Stimulated activated CD4-positive, alpha-beta T cell treated with anti-CD3 and anti-CD28 coated beads, TNF-alpha, amount 100 ng/mL, for 1 hour (primary cell): ENCODE measurements at places on chromosomes 7 and 10.

DNA sequence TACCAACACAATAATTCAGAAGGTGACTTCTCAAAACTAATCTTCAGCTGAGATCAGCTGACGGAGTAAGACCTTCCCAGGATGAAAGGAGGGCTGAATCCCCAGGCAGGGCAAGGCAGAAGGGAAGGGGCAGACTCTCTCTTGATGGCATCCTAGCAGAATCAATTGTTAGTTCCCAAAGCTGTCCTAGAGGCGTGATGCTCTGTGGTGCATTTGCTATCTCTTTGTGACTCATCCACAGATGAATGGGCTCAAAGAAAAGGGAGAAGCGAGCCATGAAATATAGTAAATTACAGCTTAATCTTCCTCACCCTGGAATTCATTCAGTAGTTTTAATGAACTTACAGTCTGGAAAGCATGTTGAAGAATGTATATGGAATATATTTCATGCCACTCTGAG is 37.2 kb downstream of the PDE1C start:
- DNase-seq: no peak

DNA sequence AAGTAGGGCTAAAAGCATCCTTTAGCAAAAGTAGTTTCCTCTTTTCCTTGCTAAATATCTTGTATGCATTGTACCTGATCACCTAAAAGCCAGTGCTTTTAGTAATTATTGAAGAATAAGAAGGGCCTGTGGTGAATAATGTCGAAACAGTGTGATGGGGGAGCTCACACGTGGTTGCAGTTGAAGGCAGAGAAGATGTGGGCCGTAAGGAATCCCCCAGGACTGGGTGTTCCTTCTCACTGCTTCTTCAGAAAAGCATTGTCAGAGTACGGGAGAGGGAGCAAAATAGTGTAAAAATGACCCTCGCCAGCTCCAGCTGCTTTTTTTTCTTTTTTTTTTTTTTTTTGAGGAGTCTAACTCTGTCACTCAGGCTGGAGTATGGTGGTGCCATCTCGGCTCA is 201.1 kb downstream of the NSUN6 start:
- DNase-seq: no peak

DNA sequence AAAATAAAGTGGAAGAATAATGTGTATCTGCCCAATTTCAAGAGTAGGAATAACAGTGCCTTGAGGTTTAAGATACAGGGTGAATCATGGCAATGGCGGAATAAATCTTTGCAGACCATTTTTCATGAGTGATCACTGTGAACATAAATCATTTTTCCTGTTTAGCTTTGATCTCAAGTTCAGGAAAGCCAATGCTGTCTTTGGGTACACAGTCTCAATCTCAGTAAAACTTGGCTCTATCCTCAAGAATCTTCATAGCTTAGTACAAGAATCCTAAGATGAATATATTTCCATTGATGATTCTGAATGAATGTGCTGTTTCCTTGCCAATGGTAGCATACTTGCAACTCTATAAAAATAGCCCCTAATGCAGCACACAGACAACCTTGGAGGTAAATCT is 6.8 kb downstream of the NAMPT start:
- DNase-seq: no peak

- DNase-seq: no peak
These were observed 329.8 kb downstream of the PLXDC2 start for GRCh38 chr10:20146004-20146403.

DNA sequence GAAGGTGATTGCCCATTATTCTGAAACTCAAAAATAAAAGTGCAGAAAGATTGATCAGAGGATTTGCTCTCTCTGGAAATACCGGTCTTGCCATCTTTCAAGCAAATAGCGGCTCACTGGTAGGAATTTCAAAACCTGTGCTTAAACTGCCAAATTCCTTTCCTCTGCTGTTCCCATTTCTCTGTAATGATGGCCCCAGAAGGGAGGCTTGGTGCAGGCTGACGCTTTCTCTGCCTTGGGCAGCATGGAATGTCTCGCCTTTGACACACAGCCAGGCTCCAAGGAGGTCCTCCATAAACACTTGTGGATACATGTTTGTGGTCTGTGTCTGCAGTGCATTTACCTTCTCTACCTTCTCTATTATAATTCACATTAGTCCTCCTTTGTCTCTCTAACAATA is 146.8 kb downstream of the HIBADH start:
- no peak for DNase-seq

DNA sequence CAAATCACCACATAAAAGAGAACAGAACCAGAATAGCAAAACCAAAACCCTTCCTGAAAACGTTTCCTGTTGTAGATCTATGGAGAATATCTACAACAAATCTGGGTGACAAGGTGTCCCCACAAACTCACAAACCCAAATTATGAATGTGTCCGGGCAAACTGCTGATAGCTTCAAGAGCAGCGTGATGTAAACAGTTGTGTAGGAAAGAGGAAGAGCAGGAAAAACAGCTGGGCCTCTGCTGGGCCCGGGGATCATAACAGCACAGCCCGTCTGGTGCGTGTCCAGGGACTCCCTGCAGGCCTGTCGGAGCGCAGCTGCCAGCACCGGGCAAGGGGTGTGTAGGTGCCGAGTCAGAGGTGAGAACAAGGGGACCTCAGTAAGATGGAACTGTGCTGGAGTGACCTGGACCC is 53.7 kb downstream of the KCNH2 start:
- no peak for DNase-seq

DNA sequence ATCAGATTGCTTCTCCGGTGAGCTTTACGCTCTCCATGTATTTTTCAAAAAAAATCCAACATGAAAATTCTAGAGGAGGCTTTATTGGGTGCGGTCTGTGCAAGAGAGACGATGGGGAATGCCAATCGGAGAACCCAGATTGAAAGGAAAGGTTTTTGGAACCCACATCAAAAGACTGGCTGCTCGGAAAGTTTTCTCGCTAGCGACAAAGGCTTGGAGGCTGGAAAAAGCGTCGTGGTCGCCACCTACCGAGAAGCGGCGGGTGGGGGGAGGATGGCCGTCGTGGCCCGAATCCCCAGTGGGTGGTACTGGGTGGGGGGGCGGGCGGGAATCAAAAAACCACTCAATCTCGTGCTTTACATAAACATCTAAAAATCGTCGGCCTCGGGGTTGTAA is 1.1 kb upstream of the GTF2I start:
- peak; percentile 45 for DNase-seq

- DNase-seq: no peak
These were observed 438.1 kb upstream of the NRP1 start for GRCh38 chr10:33772370-33773252.

DNA sequence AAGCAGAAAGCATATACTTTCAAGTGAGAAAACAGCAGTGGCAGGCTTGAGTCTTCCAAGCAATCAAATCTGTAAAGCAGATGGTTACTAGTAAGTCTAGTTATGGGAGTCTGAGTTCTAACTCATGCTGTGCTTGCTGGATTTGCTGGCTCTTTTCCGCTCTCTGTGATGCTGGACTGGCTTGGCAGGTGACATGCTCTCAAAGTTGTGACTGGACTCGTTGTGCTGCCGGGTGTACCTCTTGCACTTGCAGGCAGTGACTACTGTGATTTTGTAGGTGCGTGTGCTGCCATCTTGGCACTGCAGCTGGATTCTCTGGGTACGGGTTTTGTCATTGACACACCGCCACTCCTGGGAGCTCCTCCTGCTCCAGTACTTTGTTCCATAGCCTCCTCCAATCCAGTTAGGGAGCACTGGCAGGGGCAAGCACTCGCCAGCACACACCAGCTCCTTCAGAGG is 3.1 kb downstream of the SOSTDC1 start:
- DNase-seq: no peak

GRCh38 chr7:34044734-34045353 is 139.5 kb downstream of the BMPER start:
- no peak for DNase-seq

GRCh38 chr7:27999829-28000228 is 180.8 kb downstream of the JAZF1 start:
- no peak for DNase-seq

- no peak for DNase-seq
These were observed 17.1 kb downstream of the SLC26A3 start for GRCh38 chr7:107785926-107786325.

- peak; percentile 44 for DNase-seq
These were observed 1.5 kb downstream of the CDK13 start for GRCh38 chr7:39951226-39952194.

DNA sequence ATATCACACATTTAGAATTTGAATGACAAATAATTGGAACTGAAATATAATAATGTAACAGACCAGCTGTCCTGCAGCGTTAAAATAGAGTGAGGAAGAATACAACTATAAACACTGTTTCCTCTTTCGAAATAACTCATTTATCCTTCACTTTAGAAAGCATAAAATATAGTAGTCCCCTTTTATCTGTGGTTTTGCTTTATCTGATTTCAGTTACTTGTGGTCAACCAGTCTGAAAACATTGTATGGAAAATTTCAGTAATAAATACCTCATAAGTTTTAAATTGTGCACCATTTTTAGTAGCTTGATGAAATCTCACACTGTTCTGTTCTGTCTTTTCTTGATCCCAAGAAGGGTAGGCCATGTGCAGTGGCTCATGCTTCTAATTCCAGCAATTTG is 31.7 kb downstream of the POLR1F start:
- DNase-seq: no peak

- DNase-seq: no peak
These were observed 125.7 kb downstream of the CD36 start for GRCh38 chr7:80764132-80764531.

DNA sequence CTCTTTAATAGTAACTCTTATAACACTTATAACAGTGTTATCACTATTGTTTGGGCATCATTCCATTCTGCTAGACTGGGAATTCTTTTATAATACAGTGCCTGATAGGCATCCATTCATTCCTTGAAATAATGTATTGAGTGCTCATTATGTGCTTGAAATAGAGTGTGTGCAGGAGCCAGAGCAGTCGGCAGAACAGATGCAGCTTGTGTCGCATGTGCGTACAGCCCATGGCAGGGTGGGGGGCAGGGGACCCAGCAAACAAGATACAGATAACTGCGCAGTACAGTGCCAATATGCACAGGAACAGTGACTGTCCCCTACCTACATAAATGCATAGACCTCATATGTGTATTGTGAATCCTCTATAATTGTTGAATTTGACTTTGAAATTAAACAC is 99.3 kb downstream of the KAT6B start:
- no peak for DNase-seq

GRCh38 chr10:27143686-27144085 is 10.5 kb downstream of the YME1L1 start:
- no peak for DNase-seq

DNA sequence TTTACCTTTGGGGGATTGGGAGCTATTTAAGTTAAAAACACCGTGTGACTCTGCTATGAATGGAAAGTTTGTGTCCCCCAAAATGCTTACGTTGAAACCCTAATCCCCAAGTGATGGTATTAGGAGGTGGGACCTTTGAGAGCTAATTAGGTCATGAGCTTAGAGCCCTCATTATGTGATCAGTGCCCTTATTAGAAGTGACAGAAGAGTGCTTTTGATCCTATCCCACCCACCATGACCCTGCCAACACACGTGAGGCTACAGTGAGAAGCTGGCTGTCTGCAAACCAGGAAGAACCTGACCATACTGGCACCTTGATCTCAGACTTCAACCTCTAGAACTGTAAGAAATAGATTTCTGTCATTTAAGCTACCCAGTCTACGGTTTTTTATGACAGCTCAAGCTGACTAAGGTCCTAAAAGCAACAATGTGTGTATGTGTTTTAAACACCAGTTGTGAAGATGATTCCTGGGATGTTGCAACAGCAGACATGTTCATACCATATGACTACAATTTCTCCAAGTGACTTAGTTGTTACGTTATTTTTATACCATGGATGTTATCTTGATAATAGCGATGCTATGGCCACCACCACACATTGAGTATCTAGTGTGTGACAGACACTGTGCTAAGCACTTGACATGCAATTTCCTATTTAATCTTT is 124.4 kb downstream of the PIP4K2A start:
- DNase-seq: no peak

GRCh38 chr10:132958883-132959558 is 16.7 kb upstream of the CFAP46 start:
- no peak for DNase-seq

DNA sequence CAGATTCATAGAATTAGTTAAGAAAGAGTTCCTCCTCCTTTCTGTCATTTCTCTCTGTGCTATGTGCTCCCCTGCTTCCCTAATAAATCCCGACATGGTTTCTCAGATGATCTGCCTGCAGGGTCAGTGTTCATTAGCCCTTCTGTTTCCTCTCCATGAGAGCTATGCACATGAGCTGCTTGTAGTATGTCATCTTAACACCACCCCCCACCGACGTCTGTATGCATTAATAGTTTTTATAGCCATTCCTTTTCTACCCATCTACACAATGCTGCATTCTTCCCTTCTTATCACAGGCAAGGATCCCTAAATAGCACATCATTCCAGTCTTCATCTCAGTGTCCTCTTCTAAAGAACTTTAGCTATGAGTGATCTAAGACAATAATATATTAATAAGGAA is 809.1 kb downstream of the ANKRD7 start:
- no peak for DNase-seq

DNA sequence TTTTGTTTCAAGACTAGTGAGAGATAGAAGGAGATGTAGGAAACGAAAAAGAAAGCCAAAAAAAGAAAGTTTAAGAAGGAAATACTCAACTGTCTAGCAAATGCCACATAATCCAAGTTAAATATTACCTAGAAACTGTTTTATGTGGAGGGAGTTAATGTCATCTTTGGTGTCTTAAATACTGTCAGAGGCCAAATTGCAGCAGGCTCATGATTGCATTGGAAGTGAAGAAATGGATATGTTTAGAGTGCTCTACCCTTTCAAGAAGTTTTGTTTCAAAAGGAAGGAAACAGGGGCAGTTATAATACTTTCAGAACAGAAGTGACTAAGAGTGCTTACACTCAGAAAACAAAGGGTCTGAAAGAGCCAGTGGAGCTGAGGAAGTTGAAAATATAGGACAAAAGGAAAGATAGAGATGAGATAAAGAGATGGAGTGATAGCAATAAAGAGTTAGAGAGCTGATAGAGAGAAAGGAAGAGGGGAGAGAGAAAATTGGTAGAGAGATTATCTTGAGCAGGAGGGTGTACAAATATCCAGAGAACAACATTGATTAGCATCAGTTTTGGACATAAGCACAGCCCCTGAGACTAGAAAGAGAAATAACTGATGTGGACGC is 28.0 kb upstream of the GNAI1 start:
- no peak for DNase-seq

- no peak for DNase-seq
These were observed 528 bp upstream of the TNRC18 start for GRCh38 chr7:5423976-5424748.

DNA sequence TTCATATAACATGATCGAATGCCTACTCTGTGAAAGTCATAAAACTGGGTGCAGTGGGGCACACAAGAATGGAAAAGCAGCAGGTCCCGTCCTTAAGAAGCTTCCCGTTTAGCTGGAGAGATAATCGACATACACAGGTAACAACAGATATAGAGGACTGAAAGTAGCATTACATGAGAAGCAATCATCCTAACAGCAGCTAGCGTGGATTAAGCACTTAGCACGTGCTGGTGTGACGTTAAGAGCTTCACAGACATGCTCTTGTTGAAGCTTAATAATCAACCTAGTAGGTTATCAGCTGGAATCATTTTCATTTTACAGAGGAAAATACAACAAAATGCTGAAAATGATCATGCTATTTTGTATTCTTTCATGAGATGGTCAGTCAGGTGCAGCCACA is 184.8 kb downstream of the GPAM start:
- DNase-seq: no peak
